ENCODE measurements at places on chromosomes 2 and 18. TPM values are rescaled to one million over a fixed set of nuclear protein-coding genes. Genes with fewer than 3 reads are reported as not detected.

The GATA6 gene
- 4.3 TPM for total RNA-seq

DNA sequence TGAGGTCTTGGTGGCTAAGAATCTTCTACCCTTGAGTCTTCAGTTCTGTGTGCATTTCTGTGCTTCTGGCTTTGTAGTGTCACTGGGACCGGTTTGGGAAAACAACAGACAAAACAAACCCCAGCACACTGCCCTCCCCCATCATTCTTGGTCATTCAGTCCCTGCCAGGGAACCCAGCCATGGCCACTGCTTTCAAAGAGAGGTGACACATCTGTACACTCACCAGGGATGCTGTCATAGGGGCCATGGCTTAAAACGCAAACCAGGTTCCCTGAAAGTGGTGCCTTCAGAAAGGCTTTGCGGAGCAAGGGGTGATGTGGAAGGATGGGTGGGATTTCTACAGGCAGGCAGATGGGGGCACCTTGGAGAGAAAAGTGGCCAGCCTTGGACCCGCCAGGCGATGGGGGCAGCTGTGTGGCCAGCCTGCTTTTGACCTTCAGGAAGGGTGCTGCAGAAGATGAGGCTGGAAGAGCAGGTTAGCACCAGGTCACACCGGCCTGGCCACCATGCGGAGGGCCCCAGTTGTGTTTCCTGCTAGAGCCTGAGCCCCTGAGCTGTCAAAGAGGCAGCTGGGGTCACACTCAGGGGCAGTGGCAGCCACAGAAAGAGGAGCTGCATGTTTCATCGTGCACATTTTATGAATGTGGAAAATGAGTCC, 101.3 kb downstream of the INHBB start:
- no peak for DNase-seq

The SPC25 gene
- total RNA-seq, result 98.4 TPM

The ARPC2 gene
- 489 TPM for total RNA-seq

The TPRKB gene
- total RNA-seq, result 105 TPM

DNA sequence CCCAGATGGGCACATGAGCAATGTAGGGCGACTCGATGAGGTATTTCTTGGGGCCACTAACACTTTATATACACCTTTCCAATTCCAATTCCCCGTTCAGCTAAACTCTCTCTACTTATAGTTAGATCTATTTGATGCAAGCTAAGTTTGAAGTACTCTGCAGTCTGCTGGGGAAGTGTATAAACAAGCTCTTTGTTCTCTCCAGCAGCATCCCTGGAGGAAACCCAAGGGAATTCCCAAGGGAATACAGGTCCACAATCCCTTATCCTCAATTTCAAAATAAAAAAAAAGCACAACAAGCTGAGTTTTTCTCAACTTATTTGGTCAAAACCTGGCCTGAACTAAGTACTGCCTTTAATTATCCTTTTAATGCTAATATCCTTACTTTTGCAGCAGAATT, 433.3 kb downstream of the NBAS start:
- no peak for DNase-seq

DNA sequence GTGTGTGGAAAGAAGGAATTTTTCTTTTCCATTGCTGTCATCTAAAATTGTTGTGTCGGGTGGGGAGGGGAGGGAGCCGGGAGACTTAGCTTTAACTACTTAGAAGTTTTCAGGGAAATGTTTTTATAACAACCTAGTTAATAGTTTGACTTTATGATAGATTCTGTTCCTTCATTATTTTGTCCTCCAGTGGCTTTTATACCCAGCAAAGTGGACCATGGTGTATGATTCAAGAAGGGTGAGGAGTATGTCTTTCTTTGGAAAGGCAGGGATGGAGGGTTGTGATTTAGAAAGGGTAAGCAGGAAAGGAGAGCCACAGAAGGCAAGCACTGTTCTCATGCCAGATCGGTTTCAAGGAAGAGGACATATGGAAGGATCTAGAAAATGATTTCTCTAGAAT, 261.8 kb downstream of the NEDD4L start:
- no peak for DNase-seq

DNA sequence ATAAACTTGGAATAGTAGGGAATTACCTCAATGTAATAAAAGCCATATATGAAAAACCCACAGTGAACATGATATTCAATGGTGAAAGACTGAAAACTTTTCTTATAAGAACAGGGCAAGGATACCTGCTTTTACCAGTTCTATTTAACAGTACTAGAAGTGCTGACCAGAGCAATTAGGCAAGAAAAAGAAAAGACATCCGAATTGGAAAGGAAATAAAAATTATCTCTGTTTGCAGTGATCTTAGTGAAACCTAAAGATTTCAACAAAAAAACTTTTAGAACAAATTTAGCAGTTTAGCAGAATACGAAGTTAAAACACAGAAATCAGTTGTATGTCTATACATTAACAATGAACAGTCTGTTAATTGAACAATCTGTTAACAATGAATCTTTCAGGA, 69.1 kb downstream of the MIB1 start:
- DNase-seq, result no peak

The PSTPIP2 gene
- 3.9 TPM for total RNA-seq

GRCh38 chr2:235201756-235202155, 249.9 kb downstream of the SH3BP4 start:
- DNase-seq, result no peak

The GRHL1 gene
- 0.57 TPM for total RNA-seq

The GLI2 gene
- 4.7 TPM for total RNA-seq

The TIMM21 gene
- total RNA-seq, result 39.7 TPM

GRCh38 chr2:19256121-19256601, 102.3 kb downstream of the OSR1 start:
- DNase-seq, result peak; percentile 43

DNA sequence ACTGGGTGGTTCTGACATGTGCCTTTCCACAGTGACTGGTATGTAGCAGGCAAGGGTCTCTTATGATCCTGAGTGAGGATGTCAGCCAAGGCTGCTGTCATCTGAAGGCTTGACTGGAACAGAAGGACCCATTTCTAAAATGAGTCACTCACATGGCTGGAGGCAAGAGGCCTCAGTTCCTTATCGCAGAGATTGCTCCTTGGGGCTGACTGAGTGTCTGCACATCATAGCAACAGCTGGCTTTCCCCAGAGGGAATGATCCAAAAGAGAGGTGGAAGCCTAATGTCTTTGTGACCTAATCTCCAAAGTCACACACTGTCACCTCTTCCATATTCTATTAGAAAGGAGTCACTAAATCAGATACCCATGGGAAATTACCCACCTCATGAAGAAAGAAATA, 114.0 kb downstream of the NEDD4L start:
- DNase-seq, result no peak

- no peak for DNase-seq
Measured at GRCh38 chr2:47179388-47179787, 24.3 kb upstream of the STPG4 start.

DNA sequence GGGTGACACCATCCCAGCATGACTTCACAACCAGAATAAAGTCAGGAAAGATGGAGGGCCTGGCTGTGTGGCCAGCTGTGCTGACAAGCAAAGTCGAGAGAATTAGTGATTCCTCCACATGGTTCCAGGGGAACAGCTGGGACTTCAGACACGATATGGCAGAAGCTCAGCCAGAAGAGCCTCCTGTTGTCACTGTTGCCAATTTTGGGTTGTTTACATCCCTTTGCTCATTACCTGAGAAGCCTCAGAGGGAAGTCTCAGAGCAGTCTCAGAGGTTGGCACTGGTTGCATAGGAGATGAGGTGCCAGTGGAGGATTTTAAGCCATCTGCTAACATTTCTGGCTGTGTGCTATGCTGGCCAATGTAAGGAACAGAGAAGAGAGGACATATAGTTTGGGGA, 16.0 kb downstream of the LINC00305 start:
- DNase-seq, result no peak

DNA sequence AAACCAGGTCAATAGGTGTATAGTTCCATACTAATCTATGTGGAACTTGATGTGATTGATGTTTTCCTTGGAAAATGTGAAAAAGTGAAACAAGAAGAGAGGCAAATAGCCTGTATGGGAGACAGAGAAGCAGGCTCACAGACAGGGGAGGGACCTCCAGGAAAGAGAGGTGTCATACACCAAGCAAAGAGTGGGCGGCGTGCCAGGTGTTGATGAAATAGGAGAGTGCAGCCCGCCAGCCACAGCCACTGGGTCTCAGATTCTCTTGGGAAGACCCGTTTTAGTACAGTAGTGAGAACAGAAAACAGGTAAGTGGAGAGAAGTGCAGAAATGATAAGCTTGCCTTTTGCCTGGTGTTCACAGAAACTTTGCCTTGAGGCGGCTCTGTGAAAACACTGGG, 301.9 kb downstream of the ZNF407 start:
- DNase-seq, result no peak

- no peak for DNase-seq
Measured at GRCh38 chr18:47935321-47936055, 5.0 kb upstream of the SMAD2 start.

The CERKL gene
- total RNA-seq, result 0.71 TPM

- no peak for DNase-seq
Measured at GRCh38 chr2:161988589-161988988, 85.4 kb downstream of the DPP4 start.

The ZSWIM2 gene
- not detected for total RNA-seq

- DNase-seq, result no peak
Measured at GRCh38 chr2:119019521-119019920, 77.5 kb downstream of the MARCO start.

DNA sequence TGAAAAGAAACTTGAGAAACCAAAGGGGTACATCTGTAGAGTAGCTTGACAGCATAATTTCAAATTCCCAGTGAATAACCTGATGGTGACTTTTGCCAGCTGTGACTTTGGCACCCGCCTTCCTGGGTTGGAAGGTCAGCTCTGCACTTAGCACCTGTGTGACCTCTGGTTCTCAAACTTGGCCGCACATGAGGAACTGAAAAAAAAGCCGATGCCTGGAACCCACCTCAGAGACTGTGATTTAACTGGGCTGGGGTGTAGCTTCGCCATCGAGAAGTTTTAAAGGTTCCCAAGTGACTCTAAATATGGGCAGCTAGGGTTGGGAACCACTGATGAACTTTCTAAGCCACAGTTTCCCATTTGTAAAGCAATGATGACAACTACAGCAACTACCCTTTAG, 6.5 kb downstream of the EFEMP1 start:
- no peak for DNase-seq

DNA sequence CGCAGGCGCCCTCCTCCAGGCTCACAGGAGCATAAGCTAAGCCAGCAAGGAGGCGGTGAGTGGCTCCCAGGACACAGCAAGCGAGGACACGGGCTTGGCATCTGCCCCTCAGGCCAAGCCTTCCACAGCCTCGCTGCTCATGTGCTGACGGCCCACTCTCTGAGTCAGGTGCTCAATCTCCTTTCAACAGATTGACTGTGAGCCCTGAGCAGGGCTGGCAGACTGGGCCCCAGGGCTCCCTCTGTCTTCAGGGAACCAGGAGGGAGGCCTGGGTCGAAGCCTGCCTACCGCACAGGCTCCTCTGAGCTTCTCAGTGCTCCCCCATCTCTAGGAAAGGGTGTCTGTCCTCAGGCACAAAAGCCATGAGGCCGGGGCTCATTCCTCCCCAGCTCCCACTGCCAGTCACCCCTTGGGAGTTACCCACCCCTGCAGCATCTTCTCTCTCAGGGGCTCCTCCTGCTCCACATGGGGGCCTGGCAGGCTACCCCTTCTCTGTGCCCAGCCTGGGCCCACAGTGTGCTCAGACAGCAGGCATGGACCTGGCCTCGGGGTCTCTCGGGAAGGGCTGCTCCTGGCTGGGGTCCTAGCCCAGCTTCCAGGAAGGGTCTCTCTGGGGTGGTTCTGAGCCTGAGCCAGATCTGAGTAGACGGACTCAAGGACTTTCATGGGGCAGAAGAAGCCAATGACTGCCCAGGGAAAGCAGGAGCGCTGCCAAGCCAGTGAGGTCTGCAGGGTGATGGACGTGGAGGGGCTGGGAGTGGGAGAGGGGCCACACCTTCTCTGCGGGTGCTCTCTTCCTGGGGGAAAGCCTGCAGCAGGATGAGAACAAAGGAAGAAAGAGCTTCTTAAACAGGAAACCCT, 138.0 kb upstream of the GPC1 start:
- DNase-seq, result no peak

The SPHKAP gene
- total RNA-seq, result not detected

The FEV gene
- total RNA-seq, result not detected

DNA sequence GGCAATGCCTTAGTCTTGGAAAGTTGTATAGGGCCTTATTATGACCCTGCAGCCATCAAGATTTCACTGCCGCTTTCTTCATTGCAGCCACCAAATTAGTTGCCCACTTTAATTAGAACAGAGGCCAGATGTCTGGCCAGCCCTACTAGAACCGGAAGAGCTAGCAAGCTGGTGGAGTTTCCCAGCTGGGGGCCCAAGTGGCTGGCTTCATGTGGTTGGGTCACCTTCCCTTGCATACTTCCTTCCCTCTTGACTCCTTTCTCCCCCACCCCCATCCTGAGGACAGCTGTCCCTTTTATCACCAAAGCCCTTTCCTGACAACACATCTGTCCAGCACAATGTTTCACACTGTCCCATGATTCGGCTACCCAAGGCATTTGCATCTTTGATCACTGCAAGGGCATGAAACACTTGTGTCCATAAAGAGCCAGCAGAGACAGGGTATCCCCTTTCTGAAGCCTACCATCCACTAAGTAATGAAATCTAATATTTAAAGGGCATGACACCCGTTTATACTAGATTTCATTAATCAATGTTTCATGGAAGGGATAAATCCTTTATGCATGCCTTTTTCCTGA, 187.2 kb downstream of the BCL11A start:
- DNase-seq, result no peak

GRCh38 chr2:64085936-64086335, 58.3 kb downstream of the PELI1 start:
- no peak for DNase-seq

The CABYR gene
- total RNA-seq, result 16.3 TPM

DNA sequence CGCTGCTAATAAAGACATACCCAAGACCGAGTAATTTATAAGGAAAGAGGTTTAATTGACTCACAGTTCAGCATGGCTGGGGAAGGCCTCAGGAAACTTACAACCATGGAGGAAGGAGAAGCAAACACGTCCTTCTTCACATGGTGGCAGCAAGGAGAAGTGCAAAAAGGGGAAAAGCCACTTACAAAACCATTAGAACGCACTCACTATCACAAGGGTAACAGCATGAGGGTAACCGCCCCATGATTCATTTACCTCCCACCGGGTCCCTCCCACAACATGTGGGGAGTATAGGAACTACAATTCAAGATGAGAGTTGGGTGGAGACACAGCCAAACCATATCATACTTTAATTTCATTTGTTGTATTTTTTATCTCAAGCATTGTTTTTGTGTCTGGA, 67.5 kb downstream of the ATP9B start:
- peak; percentile 6 for DNase-seq

The PARD3B gene
- 3.7 TPM for total RNA-seq

GRCh38 chr2:239381709-239382134, 19.1 kb downstream of the HDAC4 start:
- DNase-seq, result no peak

The TYMS gene
- total RNA-seq, result 47.8 TPM

- DNase-seq, result peak; percentile 78
Measured at GRCh38 chr2:44120428-44120827, 48.2 kb upstream of the PPM1B start.

DNA sequence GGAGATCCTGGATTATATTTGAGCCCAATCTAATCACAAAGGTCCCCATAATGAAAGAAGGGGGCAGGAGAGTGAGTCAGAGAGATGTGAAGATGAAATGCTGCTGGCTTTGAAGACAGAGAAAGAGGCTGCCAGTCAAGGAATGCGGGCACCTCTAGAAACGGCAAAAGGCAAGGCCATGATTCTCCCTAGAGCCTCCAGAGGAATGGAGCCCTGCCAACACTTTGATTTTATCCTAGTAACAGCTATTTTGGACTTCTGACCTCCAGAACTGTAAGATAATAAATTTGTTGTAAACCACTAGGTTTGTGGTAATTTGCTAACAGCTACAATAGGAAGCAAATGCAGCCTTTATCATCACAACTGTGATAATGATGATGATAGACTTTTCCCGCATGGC, 32.9 kb downstream of the LBH start:
- DNase-seq, result no peak

All from A172 (cell line).